Hematopoietic multipotent progenitor cell treated with erythropoietin and hydrocortisone succinate and interleukin-3 and kit ligand, for 6 days (in vitro differentiated cells): ENCODE measurements at places on chromosomes 7 and 10.

DNA sequence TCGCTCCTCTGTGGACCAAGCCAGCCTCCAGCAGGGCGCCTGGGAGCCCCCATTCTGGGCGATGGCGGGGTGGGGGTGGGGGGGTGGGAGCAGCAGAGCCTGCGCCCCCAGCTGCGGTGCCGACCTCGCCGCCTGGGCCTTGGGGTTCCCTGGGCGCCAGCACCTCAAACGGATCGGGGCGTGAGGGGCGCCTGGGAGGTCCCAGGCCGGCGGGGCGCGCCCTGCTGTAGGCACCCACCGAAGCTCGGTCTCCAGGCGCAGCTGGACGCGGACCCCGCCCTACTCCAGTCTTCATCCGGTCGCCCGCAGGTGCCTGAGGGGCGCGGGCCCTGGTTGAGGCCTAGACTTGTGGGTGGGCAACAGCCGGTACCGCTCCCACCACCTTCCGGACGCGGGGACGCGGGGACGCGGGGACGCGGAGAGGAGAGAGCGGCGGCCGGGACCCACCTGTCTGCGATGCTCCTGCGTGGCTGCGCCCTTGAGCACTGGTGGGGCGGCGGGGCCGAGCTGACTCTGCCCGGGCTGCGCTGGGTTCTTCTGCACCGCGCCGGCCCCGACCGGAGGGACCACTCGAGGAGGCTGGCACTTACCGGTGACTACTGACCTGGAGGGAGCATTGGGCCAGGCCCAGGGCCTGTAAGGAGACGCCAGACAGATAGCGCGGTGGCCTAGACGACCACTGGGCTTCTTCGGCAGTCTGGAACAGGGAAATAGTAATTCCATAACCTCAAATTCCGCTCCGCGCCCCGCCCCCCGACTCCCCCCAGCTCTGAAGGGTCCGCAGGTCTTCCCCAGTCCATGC lies 5.5 kb upstream of the KCP start:
- DNase-seq, result no peak

- DNase-seq, result no peak
These were observed 55.3 kb downstream of the COBL start for GRCh38 chr7:51261117-51261835.

DNA sequence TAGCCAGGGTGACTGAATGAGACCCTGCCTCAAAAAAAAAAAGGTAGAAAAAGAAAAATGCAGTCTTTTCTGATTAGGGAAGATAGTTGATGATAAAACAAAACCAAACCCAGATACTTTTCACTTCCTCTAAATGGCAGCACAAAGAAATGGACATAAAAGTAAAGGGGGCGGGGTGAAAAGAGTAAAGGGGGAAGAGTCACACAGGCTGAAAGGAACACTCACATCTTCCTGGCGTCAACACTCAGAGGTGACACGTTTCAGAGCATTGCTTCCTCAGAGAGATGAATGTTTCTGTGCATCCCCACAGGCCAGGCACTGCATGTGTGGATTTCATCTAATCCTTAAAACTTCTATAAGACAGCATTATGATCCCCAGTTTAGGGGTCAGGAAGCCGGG lies 81.2 kb downstream of the HIPK2 start:
- peak; percentile 56 for DNase-seq

DNA sequence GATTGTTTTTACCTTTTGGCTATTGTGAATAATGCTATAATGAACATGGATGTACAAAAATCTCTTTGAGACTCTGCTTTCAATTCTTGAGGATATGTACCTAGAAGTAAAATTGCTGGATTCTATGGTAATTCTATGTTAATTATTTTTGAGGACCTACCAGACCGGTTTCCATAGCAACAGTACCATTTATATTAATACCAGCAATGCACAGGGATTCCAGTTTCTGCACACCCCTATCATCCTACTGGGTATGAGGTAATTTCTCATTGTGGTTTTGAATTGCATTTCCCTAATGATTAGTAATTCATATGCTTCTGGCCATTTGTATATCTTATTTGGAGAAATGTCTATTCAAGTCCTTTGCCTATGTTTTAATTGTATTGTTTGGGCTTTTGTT lies 9.9 kb upstream of the PPP1R9A start:
- DNase-seq, result no peak

DNA sequence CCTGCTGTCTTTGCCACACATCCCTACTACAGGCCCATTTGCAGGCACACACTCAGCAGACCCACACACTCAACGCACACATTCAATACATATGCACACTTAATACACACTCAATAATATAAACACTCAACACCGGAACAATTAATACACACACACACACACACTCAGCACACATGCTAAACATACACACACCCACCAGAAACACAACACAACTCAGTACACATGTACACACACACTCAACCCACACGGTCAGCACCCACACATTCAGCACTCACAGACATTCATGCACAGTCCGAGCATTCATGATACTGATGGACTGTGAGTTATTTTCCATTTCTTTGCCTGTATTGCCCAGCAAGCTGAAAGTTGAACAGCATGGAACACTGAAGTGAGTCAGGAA lies 35.4 kb upstream of the SMNDC1 start:
- DNase-seq, result no peak

GRCh38 chr7:157228864-157229422 lies 90.2 kb downstream of the UBE3C start:
- peak; percentile 60 for DNase-seq
